ENCODE measurements at places on chromosomes 1 and 21.

GRCh38 chr21:28111151-28111619 lies 881.5 kb downstream of the LTN1 start:
- no peak for DNase-seq

DNA sequence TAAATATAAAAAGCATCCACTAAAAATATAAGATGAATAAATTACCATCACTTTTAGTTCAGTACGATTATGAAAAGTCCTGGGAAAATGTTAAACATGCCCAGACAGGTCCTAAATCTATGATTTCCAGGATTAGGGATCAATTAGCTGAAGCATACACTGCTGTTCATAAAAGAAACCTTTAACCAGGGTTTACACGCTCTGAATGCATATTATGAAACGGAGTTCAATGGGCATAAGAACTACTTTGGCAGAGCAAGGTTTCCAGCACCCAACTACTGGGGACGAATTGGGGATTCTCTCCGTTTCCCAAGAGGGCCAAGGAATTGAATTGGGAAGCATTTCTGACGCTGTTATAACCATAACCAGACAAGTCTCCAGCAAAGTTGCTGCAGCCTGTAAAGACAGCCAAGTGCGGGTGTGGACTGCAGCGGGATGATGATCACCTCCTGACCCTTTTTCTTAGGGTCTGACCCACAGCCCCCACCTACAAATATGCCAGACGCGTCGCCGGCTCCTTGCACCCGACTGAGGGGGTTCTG lies 1.6 kb downstream of the SLC30A1 start:
- no peak for DNase-seq

DNA sequence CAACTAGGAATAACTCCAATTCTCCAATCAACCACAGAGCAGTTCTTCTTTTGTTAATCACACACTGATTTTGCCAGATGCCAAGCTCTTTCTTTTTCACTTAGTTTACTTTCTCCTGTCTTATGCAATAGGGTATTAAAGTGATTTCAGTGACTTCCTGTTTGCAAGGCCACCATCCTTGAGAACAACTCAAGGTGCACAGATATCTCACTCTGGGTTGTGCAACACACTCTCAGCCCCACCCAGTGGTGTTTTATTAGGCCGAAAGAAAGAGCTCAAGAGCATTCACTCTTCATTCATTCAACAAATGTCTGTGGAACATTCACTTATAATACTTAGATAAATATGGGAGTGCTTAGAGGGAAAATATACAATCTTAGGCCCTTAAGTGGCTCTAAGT lies 352.5 kb downstream of the ZNF326 start:
- no peak for DNase-seq

GRCh38 chr1:231410036-231410612 lies 12.0 kb downstream of the EGLN1 start:
- no peak for DNase-seq

DNA sequence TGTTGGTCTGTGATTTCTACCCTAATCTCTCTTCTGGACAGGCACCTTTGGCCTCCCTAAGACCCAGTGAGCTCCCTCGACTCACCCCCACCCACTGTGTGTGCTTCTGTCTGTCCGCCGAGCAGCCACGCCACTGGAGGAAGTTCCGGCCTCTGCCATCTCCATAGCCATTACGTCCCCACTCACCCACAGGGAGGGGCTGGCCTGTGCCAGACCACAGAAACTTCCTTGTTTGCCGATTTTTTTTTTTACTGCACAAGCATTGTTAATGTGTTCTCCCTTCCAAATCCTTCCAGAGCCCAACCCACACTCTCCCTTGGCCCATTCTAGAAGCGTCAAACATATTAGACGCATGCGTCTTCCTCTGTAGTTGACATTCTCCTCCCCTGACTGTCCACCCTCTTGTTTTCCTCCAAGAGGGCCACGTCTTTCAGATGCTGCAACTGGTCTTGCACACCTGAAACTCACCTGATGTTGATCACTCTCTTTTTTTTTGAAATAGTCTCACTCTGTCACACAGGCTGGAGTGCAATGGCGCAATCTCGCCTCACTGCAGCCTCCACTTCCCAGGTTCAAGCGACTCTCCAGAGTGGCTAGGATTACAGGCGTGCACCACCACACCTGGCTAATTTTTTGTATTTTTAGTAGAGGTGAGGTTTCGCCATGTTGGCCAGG lies 72.3 kb downstream of the EVA1C start:
- DNase-seq = no peak

DNA sequence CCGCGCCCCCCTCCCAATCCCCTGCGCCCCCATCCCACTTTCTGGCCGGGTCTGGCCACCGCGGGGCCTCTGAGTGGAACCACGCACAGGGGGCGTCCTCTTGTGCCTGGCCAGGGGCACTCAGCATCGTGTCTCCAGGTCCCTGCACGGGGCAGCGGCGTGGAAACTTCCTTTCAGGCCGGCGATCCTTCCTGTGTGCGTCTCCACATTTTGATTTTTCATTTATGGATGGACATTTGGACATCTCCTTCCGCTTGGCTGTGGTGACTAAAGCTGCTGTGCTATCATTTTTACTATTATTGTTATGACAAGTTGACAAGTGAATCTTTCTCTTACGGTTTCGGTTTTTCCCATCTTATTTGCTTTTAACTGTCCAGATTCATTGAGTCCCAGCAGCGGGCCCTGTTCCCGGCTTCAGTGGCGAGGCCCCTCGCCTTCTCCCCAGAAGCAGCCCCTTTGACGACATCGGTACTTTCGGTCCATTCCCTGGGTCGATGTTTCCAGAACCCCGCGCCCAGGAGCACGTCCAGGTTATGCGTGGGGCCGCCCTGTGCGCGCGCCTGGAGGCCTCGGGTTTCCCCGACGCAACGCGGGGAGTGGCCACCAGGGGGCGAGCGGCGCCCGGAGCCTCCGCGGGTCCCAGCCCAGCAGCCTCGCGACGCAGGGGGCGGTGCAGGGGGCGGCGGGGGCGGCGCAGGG lies 12.4 kb upstream of the SLC19A1 start:
- peak; percentile 24 for DNase-seq

DNA sequence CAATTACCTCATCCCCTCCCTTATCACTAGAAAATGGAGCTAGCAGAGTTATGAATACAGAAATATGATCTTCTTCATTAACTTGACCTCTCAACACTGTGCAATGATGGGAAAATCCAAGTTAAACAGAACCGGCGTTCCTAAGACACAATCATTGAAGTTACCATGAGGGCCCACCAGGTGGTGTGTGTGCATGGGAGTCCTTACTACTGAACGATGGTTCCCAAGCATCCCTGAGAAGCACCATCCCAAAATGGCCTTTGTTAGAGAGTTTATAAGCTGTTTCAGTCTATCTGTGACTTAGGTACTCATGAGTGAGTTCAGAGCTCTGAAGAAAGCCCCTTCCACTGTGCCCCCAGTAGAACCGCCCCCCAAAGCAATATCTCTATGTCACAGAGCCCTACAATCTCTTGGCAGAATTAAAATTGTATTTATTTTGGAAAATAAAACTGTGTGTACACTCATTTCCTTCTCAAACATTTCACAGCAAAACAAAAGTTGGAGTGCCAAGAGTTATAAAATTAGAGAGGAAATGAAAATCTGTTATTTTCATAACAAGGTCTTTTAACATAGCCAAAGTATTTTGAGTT lies 56.8 kb downstream of the PLD5 start:
- DNase-seq = no peak

DNA sequence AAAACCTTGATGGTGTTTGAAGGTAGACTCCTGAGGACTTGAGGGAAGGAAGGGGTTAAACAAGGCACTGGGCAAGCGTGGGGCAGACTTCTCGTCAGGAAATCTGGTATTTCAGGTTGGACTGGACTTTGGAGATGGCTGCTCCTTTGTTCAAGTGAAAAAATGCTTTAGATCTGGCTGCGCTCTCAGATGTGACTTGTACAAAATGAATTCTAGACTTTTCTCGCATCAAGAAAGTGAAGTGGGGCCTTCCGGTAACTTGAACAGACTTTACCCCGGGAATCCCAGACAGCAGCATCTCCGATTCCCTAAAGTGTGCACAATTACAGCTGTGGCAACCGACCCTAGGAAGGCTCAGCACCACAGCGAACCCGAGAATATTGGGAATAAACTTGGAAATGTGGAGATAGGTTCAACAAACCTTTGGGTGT lies 44.3 kb upstream of the ERRFI1 start:
- no peak for DNase-seq

DNA sequence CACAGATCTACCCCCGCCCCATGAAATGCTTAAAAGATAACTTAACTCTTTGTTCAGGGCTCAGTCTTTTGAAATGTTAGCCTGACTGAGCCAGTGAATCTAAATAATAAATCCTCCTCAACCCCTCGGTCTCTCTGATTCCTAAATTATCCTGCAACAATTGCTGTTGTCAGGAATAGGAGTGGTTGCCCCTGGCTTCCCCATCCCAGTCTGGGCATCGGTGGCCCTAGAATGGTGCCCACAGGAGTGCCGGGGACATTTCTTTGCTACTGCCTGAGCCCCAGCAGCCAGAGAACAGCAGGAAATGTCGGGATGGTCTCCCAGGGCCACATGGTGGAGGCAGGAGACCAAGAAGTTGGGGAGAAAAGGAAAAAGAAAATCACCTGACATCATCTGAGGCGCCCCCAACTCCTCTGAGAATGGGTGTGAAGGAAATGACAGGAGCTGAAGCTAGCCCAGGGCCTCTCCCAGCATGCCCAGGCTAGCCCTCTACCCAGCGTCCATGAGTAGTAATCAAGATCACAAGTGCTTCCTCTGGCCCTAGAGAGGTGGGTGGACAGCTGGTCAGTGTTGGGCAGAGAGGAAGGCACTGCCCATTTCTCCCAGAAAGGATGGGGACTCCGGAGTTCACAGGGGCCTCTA lies 1.6 kb downstream of the PADI4 start:
- DNase-seq = no peak

DNA sequence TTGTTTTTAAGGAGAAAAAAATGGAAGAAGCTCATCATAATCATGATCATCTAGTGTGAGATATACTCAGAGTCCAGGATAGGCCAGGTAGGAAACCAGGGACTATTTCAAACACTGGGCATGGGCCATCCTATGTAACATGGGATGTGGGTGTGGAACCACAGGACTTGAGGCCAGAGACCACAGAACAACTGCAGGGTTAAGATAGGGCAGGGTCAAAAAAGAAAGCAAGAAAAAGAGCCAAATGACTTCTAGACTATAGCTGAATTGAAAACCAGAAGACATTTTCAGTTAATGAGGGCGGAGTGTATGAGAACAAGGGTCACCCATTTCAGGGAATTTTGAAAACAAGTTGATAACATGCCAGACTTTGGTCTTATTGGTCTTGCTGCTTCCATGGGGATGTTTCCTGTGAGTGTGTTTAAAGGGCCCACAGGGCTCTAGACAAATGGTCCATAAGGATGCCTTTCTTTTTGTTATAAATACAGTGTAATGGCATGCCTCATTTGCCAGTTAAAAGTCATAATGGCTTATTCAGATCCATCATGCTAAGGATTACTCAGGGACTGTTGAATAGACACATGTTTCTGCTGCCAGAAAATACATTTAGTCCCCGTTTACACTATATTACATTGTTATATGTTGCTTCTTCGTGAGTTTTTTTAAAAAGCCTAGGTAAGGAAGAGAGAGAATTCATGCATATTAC lies 182.0 kb upstream of the C21orf91 start:
- DNase-seq = no peak

DNA sequence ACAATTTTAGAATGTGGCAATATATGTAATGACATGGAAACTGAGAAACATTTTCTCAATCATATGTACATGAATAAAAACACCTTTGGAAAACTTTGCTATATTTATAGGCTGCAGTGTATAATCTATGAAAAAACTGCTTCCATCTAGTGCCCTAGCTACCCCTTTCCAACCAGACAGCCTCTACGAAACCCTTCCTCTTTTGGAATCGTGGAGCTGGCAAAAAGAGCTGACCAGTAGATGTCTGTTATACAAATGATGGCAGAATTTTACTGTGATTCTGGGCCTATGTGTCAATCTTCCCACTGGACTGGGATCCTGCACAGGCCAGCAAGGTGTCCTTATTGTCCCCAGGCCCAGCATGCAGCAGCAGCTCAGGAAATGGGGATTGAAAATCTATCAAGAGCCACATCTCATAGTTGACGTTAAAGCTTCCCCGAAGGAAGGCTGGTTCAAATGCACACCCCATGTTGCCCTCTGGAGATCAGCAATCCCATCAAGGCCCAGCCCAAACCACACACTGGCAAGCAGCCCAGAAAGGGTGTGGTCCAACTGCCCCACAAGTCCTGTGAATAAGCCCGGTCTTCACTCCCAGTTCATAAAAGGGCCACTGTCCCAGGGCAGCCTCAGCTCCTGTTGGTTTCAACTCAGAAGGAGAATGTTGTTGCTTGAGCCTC lies 8.8 kb upstream of the FAM20B start:
- peak; percentile 69 for DNase-seq

- DNase-seq = no peak
These were observed 166.7 kb downstream of the CLIC6 start for GRCh38 chr21:34835526-34835925.

GRCh38 chr1:3471356-3472087 lies 17.1 kb downstream of the ARHGEF16 start:
- no peak for DNase-seq

GRCh38 chr1:17948594-17948993 lies 159.0 kb upstream of the IGSF21 start:
- DNase-seq = no peak

- no peak for DNase-seq
These were observed 10.5 kb upstream of the OPRD1 start for GRCh38 chr1:28801461-28801860.

DNA sequence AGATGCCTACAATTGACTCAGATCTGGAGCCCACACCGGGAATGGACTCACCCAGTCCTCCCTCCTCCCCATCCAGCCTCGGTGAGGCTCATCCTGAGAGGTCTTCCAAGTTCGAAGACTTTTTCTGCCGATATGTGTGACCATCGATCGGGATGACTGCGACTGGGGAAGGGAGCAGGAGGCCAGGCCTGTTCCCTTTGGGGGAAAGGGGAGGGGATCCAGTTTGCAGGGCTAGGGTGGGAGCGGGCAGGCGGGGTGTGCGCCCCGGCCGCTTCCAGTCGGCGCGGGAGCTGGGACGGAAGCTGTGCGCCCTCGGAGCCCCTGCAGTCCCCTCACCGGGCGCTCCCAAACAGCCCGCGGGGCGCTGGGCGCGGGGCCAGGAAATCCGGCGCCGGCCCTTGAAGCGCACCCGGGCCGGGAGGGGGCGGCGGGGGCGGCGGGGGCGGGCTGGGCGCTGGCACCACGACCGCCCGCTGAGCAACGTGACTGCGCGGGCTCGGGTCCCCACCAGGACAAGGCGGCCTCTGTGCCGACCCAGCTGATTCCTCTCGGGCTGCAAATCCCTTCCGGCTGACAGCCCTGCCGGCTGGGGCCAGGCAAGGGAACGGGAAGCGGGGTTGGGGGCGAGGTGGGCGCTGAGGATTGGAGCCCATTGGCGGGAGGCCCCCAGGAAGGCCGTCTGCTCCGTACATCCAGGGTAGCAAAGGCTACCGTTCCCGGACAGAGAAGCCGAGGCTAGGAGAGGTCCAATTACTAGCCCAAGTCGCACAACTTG lies 103.9 kb downstream of the EBNA1BP2 start:
- DNase-seq = no peak

- no peak for DNase-seq
These were observed 1.3 kb upstream of the ZNF436 start for GRCh38 chr1:23370709-23371584.

- peak; percentile 99 for DNase-seq
These were observed 3.7 kb upstream of the SLC1A7 start for GRCh38 chr1:53145942-53146708.

GRCh38 chr1:100428160-100428559 lies 75.9 kb downstream of the CDC14A start:
- DNase-seq = no peak

GRCh38 chr1:33577663-33578062 lies 105.2 kb downstream of the ZSCAN20 start:
- DNase-seq = no peak

- DNase-seq = no peak
These were observed 78.0 kb downstream of the MEGF6 start for GRCh38 chr1:3533067-3534048.

GRCh38 chr1:2525920-2526823 lies at the start of gene PANK4:
Gene PANK4 (minus strand): TSS chr1:2526596. CDS start chr1:2526587, 9 bp downstream.
- peak; percentile 51 for DNase-seq
